ENCODE measurements at places on chromosomes 2 and 18. TPM values are rescaled to one million over a fixed set of nuclear protein-coding genes. Genes with fewer than 3 reads are reported as not detected.

Gene GYPC
- total RNA-seq, result 46.4 TPM

Gene ANKRD53
- 1.8 TPM for total RNA-seq

Gene MAP4K4
- 122 TPM for total RNA-seq

Gene DYNAP
- total RNA-seq, result not detected

Gene NT5C1B
- total RNA-seq, result not detected

Gene TGFBRAP1
- total RNA-seq, result 18.3 TPM

Gene CCDC68
- not detected for total RNA-seq

Gene C1QL2
- not detected for total RNA-seq

Gene DSG1
- not detected for total RNA-seq

GRCh38 chr2:35960596-35960995 lies 395.0 kb upstream of the CRIM1 start:
- no peak for DNase-seq

DNA sequence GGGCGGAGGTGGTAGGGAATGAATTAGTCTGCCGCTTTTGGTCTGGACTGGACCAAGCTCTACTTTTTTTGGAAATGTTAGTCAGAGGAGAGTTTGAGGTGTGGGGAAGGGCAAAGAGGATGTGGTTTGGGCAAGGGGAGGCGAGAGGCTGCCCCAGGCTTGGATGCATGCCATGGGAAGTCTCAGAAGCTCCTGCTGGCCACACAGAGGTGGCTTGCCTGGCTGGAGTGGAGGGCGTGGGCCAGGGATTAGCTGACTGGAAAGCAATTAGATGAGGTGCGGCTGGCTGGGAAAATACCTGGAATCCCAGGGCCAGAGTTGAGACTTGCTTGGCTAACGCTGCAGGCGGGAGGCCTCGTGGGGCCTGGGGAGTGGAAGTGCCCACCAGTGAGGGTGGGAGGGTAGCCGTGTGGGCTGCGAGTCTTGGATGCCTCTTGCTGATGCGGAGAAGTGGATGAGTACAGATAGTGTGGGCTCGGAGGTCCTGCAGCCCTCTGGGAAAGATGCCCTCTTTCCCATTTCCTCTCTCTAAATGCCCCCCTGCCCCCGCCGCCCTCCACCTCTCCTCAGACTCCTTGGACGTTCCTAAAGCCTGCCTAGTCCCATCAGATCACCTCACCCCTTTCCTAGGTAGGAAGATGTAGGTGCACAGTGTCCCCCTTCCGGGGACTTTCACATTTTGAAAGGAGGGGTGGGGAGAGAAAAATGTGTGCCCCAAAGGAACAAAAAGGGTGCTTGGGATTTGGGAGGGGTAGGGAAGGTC lies 117.6 kb downstream of the SMAD7 start:
- DNase-seq, result peak; percentile 95

- no peak for DNase-seq
Observed at GRCh38 chr18:63994783-63995399, 25.0 kb downstream of the SERPINB8 start.

DNA sequence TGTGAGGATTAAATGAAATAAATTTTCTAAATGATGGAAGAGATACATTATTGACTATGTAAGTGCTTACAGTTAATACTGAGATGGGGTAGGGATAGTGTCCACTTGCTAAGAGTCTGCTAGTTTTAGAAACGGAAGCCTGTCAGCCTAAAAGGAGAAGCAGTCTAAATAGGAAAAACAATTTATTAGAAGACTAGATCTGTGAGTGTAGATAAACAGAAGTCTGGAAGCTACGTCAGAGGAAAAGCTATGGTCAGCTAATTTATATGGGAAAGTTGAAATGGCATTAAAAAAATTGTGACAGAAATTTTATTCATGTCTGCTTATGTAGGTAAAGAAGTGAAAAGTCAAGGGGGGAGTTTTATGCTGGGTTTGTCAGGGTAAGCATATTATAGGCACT lies 1338.4 kb upstream of the CHAC2 start:
- no peak for DNase-seq

DNA sequence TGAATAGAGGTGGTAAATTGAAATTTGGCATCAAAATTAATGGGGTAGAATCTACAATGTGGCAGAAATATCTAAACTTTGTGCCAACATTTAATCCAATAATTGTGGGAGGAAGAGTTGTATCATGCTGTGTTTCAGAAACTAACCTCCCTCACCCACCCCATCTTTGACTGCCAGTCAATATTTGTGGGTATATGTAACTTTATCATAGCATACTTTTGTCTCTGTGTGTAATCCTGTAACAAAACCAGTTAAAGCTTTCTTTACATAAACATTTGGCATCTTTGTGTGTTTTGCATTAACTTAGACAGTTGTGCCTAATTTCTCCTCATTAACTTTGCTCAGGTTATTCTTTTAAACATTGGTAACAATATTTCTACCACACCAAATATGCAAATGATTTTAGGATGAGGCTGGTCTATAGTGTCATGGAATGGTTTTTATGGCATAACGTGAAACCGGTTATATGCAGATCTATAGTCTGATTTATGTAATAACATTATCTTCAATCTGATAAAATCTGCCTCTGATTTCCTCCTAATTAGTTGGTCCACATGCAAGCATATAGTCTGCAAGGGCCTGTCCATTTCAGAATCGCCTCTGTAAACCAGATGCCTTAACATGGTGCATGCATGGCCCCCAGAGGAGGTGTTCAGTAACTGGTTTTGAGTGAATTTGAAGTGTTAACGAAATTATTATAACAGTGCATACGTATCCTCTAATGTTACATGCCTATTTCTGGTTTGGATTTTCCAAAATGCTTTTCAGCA lies 84.3 kb downstream of the ACSL3 start:
- DNase-seq, result no peak

- peak; percentile 40 for DNase-seq
Observed at GRCh38 chr2:120892967-120893667, 157.4 kb downstream of the GLI2 start.

GRCh38 chr2:171084128-171084527 lies 76.6 kb downstream of the TLK1 start:
- no peak for DNase-seq

DNA sequence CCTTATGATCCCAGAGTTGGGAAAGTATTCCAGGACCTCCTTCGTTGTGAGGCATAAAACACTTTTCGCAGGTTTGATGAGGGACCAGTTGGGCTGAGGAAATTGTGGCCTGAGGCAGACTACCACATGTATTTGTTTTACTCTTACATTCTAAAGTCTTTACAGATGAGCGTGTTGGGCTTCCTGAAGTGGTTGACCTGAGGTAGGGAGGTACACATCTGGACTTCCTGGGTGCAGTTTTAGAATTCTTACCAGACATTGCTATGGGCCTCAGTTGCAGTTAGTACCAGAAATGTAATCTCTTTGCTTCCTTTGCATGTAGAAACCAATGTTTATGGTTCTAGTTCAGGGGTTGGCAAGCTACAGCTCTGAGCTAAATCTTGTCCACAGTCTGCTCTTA lies 48.7 kb downstream of the COA5 start:
- DNase-seq, result no peak

DNA sequence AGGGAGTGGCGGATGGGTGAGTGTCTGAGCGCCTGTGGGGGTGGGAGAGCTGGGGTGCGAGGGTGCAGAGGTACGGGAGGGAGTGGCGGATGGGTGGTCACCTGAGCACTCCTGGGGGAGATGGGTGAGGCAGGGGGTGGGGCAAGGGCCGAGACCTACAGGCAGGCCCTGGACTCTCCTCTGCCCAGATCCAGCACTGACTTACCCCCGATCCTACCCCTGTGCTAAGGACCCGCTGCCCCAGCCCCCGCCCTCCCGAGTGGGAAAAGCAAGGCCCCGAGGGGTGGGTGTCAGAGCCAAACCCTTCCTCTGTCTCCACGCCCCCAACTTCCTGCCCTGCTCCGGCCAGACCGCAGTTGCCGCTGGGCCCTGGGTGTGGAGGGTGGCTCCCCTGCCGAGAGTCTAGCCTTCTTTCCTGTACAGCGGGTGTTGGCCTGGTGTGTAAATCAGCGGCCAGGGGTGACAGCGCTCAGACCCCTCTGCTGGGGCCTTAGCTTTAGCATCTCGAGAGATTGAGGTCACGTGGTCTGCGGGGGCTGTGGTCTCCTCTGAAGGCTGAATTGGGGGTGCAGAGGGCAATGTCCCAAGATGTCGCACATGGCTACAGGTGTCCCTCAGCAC lies 12.5 kb downstream of the BOK start:
- DNase-seq, result peak; percentile 77

GRCh38 chr2:176187899-176188773 lies at the start of gene HOXD1:
HOXD1 (plus strand) TSS chr2:176188668; CDS start chr2:176188802, 134 bp downstream.
- no peak for DNase-seq

DNA sequence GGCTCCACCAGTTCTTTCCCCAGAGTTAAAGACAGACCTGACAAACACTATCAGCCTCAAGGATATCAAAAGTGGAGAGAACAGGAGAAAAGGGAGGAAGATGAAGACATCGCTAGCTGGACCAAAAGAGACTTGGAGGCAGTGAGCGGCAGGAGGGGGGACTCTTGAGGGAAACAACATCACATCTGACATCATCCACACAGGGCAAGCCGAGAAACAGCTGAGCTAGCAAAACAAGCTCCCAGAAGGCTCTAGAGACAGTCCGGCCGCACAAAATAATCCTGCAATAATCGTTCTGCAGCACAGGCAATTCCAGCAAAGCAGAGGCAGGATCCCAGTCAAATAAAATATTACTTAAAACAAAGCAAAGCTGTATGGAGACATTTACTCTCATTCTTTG lies 239.8 kb downstream of the EN1 start:
- DNase-seq, result no peak

- no peak for DNase-seq
Observed at GRCh38 chr2:198374375-198375082, 570.1 kb downstream of the PLCL1 start.

GRCh38 chr2:95292623-95293260 lies 4.4 kb upstream of the KCNIP3 start:
- DNase-seq, result no peak

All from chondrocyte (in vitro differentiated cells).